ENCODE measurements at places on chromosomes 4 and X.

- H3K27ac ChIP-seq: no peak overlapping the region
- no peaks in the 10 kb centered on the region for H3K36me3 ChIP-seq
- no peak for DNase-seq
- no peaks in the 10 kb centered on the region for H3K27me3 ChIP-seq
- H3K4me1 ChIP-seq: no peaks in the 10 kb centered on the region
Observed at GRCh38 chr4:149238097-149238496, 577.5 kb downstream of the IQCM start.

DNA sequence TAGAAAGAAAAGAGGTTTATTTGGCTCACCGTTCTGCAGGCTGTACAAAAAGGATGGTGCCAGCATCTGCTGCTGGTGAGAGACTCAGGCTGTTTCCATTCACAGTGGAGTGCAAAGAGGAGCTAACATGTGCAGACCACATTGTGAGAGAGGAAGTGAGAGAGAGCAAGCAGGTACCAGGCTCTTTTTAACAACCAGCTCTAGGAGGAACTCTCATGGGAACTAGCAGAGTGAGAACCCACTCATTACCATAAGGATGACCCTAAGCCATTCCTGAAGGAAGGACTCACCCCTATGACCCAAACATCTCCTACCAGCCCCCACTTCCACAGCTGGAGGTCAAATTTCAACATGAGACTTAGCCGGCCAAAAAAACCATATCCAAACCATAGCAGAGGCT is 158.6 kb upstream of the ADGRL3 start:
- DNase-seq: no peak
- H3K4me3 ChIP-seq: no peak overlapping the region
- H3K27me3 ChIP-seq: no peaks in the 10 kb centered on the region
- H3K36me3 ChIP-seq: no peaks in the 10 kb centered on the region
- no peak overlapping the region for H3K27ac ChIP-seq

GRCh38 chr4:182655340-182655739 is 261.8 kb downstream of the DCTD start:
- peaks cover 2% of the 10 kb centered on the region for H3K4me1 ChIP-seq
- H3K4me3 ChIP-seq: no peak overlapping the region
- H3K36me3 ChIP-seq: no peaks in the 10 kb centered on the region
- H3K27me3 ChIP-seq: no peaks in the 10 kb centered on the region

- DNase-seq: no peak
- no peak overlapping the region for H3K4me3 ChIP-seq
- H3K27ac ChIP-seq: no peak overlapping the region
- H3K4me1 ChIP-seq: no peaks in the 10 kb centered on the region
Observed at GRCh38 chrX:49976682-49977197, 54.3 kb downstream of the CLCN5 start.

DNA sequence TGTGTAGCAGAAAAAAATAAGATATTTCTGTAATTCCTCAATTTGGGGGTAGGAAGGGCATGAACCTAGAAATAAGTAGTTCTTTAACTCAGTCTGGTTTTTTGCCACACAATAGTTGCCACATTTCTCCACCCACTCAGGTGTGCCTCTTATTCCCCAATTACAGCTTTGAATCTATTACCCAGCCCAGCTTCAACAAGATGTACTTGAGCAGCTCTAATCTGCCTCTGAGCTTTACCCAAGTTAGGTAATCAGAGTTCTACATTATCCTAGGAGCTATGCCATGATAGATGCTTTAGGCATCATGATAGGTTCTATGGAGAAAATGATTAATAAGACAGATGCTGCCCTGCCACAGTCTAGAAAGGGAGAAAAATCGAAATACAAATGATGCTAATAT is 117.4 kb upstream of the GPRIN3 start:
- no peaks in the 10 kb centered on the region for H3K27me3 ChIP-seq
- H3K27ac ChIP-seq: no peak overlapping the region
- H3K4me1 ChIP-seq: no peaks in the 10 kb centered on the region
- no peak for DNase-seq
- no peaks in the 10 kb centered on the region for H3K36me3 ChIP-seq
- no peak overlapping the region for H3K4me3 ChIP-seq

DNA sequence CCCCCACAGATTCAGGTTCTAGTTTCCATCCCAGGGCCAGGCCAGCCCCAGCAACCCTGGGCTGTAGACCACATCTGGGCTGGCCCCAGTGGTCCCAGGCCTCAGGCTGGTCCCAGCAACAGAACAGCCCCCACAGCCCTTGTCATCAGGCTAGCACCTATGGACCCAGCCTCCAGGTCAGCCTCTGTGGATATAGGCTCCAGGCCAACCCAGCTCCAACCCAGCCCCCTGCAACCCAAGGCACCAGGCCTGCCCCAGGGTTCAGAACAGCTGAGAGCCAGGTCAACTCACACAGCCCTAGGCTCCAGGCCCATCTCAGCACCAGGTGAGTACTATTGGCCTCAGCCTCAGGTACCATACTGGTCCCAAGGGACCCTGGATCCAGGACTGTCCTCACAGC is 155.3 kb downstream of the PWWP3B start:
- no peaks in the 10 kb centered on the region for H3K27me3 ChIP-seq
- H3K4me3 ChIP-seq: no peak overlapping the region
- H3K4me1 ChIP-seq: no peaks in the 10 kb centered on the region
- no peaks in the 10 kb centered on the region for H3K36me3 ChIP-seq
- H3K27ac ChIP-seq: no peak overlapping the region
- DNase-seq: no peak

GRCh38 chr4:153156263-153156662 is 48.0 kb upstream of the TRIM2 start:
- no peaks in the 10 kb centered on the region for H3K27me3 ChIP-seq
- no peak overlapping the region for H3K4me3 ChIP-seq
- H3K36me3 ChIP-seq: no peaks in the 10 kb centered on the region
- peaks cover 4% of the 10 kb centered on the region for H3K4me1 ChIP-seq
- no peak overlapping the region for H3K27ac ChIP-seq
